ENCODE measurements at places on chromosomes 3 and 15.

GRCh38 chr3:107271787-107272387 lies 105.4 kb upstream of the CCDC54 start:
- no peak for DNase-seq

GRCh38 chr3:14413381-14414071 lies 11.1 kb downstream of the SLC6A6 start:
- DNase-seq, result no peak

DNA sequence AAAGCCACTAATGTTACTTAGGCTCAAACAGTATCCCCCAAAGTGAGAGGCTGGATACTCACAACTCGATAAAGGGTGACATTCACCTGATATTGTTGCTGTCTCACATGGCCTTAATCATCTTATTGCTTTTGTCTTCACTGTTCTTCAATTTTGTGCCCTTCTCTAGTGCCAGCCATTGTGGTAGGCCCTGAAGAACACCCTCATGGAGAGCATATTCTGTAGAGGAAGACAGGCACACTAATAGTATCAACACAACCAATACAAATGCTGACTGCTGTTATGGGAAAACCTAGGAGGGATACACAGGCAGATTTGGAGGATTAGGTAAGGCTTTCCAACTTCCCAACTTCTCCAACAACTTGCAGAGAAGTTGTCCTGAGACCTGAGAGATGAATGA lies 4.1 kb upstream of the BLM start:
- DNase-seq, result no peak

- DNase-seq, result no peak
Observed at GRCh38 chr3:180804916-180805315, 107.6 kb upstream of the FXR1 start.

- DNase-seq, result no peak
Observed at GRCh38 chr15:68224108-68224507, 5.4 kb downstream of the CLN6 start.

DNA sequence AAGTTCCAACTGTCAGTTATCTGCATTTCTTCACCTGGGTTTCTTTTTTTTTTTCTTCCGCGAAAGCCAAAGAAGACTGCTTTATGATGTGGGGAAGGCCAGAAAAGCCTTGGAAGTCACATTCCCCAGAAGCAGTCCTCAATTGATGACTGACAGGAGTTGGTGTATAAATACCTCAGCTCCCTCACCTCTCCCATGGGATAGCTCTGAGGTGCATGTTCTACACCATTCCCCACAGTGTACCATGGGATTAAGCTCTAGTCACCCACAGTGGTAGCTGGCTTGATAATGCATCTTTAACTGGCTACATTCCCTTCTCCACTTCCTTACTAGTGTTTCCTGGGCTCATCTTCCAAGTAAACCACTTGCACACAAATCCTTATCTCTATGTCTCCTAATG lies 30.5 kb downstream of the DPH3 start:
- no peak for DNase-seq

GRCh38 chr3:127720985-127721935 lies 48.5 kb downstream of the ABTB1 start:
- no peak for DNase-seq

- DNase-seq, result no peak
Observed at GRCh38 chr15:96058103-96058851, 272.2 kb upstream of the NR2F2 start.

DNA sequence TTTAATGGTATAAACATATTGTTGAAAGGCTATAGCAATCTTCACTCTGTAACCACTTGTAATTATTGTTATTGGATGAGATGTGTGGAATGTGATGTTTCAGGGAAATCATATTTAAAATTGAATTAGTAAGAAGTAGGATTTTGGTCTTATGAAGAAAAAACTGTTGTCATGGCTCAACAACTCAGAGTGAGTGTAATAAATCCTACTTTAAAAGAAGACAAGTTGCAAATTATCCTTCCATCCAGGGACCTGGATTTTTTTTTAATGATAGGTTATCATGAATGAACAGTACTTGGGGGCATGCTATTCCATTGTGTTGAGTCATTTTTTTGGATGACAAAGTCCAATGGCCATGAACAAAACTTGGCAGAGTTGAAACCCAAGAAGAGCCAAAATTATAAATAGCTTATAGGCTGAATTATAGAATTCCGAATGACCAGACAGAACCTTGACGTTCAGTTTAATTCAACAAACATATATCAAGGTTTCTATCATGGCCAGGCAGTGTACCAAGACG lies 625.5 kb upstream of the ZNF717 start:
- DNase-seq, result no peak

GRCh38 chr3:138065949-138066348 lies 49.5 kb downstream of the DZIP1L start:
- DNase-seq, result no peak

GRCh38 chr3:197364410-197365071 lies 66.1 kb upstream of the DLG1 start:
- DNase-seq, result no peak

DNA sequence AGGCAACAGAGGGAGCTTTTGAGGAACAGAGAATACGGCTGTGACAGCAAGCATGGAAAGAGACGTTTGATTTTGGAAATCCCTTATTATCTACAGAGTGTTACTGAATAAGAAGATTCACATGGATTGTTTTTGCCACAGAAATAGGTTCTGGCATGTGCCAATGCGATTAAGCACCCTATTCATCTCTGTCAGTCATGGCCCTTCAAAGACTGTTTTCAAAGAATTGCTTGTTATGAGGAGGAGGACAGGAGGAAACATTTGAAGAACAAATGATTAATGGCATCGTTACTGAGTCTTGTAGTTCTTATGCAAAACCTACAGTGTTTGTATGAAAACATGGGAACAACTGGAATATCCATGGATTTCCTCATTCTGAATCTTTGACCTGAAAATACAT lies 86.2 kb downstream of the EPHA6 start:
- DNase-seq, result no peak

DNA sequence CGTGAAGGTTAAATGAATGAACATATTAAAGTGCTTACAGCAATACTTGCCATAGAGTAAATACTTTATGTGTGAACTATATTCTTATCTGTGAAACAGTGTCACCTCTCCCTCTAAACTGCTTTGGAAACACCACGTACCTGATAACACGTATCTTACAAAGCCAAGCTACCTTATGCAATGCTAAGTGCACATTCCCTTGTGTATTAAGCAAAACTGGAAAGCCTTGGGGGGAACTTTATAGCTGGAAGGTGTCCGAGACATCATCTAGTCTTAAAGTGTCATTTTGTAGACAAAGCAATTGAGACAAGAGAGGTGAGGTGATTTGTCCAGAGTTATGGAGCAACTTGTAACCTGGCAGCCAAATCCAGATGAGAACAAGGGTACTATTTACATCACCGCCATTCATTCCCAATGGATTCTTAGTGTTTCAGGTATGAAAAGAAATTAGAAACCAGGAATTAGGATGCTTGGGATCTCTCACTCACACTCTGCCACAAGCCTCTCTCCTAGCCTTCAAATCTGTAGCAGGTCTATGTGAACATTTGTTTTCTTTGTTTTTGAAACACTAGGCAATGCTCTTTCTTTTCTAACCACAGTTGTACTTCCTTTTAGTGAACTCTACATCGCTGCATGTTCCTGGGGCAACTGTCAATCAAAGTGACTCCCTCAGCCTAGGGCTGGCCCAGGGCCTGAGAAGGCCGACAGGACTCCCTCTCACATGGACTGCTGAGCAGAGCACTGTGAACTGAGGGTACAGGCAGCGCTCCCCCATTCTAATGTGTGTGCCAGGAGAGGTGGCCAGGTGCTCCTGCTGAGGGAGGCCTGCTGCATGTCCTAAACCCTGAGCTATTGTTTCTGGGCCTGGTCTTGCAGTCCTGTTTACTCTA lies 13.9 kb upstream of the MGLL start:
- DNase-seq, result no peak

GRCh38 chr3:178420033-178420432 lies 116.2 kb upstream of the KCNMB2 start:
- DNase-seq, result no peak

DNA sequence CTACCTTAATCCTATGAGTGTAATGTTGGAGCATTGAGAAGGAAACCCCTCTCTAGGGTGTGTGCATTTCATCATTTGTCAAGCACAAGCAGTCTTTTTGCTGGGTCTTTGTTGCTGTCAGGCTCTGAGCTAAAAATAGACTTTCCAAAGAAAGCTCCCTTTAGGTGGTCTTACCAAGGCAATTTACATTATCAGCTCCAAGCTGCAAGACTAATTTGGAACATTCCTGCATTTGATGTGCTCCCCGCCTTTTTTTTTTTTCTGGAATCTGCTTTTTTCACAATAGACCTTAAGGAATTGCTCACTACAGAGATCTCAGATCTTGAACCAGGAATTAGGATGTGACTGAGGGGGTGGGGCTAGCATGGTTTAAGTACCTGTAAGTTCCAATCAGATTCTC lies 60.6 kb upstream of the STAC start:
- no peak for DNase-seq

DNA sequence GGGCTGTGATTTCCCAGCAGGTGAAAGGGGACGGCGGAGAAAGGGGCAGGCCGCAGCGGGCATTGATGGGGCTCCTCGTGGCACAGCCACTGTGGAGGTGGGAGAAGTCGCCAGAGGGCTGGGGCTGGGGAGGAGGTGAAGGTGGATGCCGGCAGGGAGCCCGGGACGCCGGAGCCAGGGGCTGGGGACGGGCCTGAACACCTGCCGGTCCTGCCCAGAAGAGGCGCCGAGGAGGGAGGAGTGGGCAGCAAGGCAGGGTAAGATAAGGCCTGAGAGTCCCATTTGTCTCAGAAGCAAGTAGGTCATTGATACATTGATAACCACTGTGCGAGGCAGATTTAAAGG lies 571 bp upstream of the RARRES1 start:
- no peak for DNase-seq

DNA sequence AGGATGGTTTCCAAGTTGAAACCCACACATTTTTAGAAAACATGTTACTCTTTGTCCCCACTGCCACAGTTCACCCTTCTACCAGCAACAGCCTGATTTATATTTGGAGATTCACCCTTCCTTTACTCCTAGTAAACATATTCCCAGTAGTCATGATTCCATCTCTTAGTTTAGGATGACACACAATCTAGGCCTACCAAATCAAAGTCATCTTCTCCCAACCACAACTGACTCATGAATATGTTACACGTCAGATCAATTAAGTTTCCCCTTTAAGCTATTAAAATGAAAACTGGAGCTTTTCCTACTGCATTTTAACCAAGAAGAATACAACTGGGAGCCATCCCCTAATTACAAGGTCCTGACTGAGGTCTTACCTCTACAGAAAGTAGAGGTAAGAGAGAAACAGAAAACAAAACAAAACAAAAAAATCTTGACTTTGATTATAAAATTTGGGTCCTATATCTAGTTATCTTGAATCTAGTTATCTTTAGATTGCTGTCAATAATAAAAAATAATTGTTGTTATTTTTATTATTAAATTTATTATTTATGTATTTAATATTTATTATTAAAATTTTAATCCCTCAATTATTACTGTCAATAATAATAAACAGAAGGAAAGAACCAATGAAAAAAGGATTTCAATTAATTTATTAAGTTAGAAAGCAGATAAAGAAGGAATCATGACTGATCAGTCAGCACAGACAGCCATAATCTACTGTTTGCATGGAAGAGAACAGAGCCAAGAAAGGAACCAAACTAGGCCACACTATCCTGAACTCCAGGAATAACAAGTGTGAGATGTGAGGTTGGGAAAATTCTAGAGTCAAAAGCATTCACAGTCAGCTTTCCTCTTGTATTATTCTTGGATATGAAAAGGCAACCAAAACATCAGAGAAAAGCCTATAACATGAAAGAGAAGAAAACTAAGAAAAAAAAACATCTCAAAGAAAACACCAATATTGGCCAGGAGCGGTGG lies 12.5 kb downstream of the DPH6 start:
- DNase-seq, result no peak

DNA sequence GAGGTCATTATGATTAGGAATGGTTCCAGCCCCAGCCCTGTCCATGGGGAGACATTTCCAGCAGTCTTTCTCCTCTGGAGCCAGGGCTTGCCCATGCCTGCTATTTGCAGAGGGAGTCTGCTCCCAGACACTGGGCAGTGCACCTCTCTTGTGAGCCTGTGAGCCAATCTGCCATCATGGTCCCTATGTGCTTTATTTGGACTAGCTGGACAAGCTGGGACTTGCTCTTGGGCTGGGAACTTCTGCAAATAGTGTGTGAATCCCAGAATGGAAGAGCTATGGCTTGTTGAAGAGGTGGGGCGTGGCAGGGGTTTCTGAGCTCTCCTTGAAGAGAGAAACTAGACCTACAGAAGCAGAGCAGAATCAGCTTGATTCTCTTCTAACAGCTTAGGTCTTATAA lies 53.7 kb upstream of the KY start:
- no peak for DNase-seq

- no peak for DNase-seq
Observed at GRCh38 chr3:114887806-114888205, 259.3 kb downstream of the ZBTB20 start.

- DNase-seq, result no peak
Observed at GRCh38 chr15:76172782-76173181, 113.0 kb downstream of the TMEM266 start.

- no peak for DNase-seq
Observed at GRCh38 chr3:24508423-24508839, 13.8 kb upstream of the THRB start.

GRCh38 chr3:16388850-16389441 lies 123.9 kb downstream of the OXNAD1 start:
- no peak for DNase-seq

All from activated naive CD4-positive, alpha-beta T cell (primary cell).